Osteocyte (in vitro differentiated cells): ENCODE measurements at places on chromosomes 2 and 18. TPM values are rescaled to one million over a fixed set of nuclear protein-coding genes. Genes with fewer than 3 reads are reported as not detected.

- H3K4me1 ChIP-seq = no peaks in the 10 kb centered on the region
- DNase-seq = no peak
- no peaks in the 10 kb centered on the region for H3K36me3 ChIP-seq
- H3K4me3 ChIP-seq = no peak overlapping the region
- H3K27ac ChIP-seq = no peak overlapping the region
These were observed 1256.7 kb upstream of the NRXN1 start for GRCh38 chr2:52288596-52288995.

- no peak overlapping the region for H3K27ac ChIP-seq
- no peaks in the 10 kb centered on the region for H3K36me3 ChIP-seq
- H3K4me1 ChIP-seq = peaks cover 6% of the 10 kb centered on the region
- DNase-seq = no peak
- no peaks in the 10 kb centered on the region for H3K27me3 ChIP-seq
These were observed 7.7 kb upstream of the COL6A3 start for GRCh38 chr2:237421542-237422116.

DNA sequence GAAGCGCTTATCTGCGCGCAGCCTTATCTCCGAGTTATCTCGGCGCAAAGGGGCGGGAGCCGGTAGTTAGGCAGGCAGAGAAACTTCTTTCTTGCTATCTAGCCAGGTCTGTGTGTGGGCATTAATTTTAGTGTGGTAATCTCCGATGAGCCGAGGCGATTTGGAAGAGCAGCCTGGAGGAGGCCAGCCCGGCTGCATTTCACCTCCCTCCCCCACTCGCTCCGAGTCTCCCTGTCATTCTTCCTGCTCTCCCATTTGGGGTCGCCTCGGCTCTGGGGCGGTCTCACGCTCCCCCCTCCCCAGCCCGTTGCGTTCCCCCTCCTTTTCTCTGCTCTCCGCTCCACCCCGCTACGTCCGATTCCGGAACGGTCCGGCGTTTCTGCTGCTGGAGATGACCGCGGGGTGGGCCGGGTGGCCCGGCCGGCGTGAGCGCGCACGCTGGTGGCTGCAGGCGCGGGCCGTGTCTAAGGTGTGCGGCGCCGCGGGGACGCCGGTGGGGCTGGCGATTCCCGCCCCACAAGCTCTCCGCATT lies 566 bp downstream of the GATA6 start:
- H3K36me3 ChIP-seq = no peaks in the 10 kb centered on the region
- H3K27me3 ChIP-seq = peaks cover 67% of the 10 kb centered on the region
- peak overlapping the region; percentile 87 for H3K4me3 ChIP-seq
- peaks cover 42% of the 10 kb centered on the region for H3K4me1 ChIP-seq

GRCh38 chr2:7262727-7263126 lies 345.5 kb downstream of the RNF144A start:
- no peak for DNase-seq
- no peak overlapping the region for H3K27ac ChIP-seq
- H3K4me3 ChIP-seq = no peak overlapping the region
- H3K27me3 ChIP-seq = no peaks in the 10 kb centered on the region
- no peaks in the 10 kb centered on the region for H3K36me3 ChIP-seq
- H3K4me1 ChIP-seq = no peaks in the 10 kb centered on the region

DNA sequence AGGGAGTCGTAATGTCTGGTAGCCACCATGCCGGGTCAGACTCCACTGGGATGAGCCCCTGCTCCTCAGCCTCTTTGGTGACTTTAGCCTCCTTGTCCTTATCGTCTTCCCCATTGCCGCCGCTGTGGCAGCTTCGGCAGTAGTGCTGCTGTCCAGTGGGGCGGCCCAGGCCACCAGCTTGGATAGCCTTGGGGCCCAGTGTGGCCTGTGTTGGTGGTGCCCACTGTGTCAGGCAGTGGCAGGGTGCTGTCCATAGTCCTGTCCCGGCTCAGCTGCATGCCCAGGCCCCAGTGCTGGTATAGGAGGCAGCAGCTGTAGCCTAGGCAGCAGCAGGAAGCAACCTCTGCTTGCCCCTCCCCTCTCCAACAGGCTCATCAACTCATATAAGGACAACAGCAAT lies 197.1 kb upstream of the RAB12 start:
- H3K27me3 ChIP-seq = no peaks in the 10 kb centered on the region
- peaks cover 25% of the 10 kb centered on the region for H3K36me3 ChIP-seq
- H3K27ac ChIP-seq = no peak overlapping the region
- H3K4me1 ChIP-seq = no peaks in the 10 kb centered on the region
- DNase-seq = no peak
- no peak overlapping the region for H3K4me3 ChIP-seq

DNA sequence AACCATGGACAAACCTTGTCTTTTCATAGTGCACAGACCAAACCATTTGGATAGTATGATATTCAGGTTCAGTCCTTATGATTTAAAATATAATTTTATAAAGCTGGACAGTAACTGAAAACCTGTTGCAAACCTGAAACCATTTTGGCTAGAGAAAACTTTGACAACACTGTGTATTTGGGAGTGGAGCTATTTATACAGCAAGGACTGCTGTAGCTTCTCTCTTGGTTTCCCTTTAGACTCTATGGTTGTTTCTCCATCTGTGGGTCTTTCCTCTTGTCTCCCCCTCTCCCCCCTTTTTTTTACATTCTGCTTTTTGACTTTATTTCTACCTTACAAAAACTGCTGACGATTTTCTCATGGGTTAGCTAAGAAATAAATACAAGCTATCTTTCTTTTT lies 581.7 kb downstream of the SLC4A3 start:
- no peak overlapping the region for H3K27ac ChIP-seq
- H3K4me3 ChIP-seq = no peak overlapping the region
- no peak for DNase-seq

- DNase-seq = peak; percentile 59
- H3K4me3 ChIP-seq = no peak overlapping the region
These were observed 63.2 kb downstream of the POLR1A start for GRCh38 chr2:86042256-86043168.

The YPEL5 gene
- total RNA-seq = 86.0 and 96.1 TPM in 2 replicates

The KIAA2012 gene
- not detected in 2 replicates for total RNA-seq
